Astrocyte of the spinal cord (primary cell): ENCODE measurements at places on chromosomes 7 and 10.
A peak's percentile ranks its signal among the peaks of the same experiment; 100 is the strongest.

GRCh38 chr10:59839576-59839975 lies 66.8 kb downstream of the CCDC6 start:
- DNase-seq, result peak; percentile 54

- DNase-seq, result no peak
These were observed 295.2 kb downstream of the PTEN start for GRCh38 chr10:88158526-88159122.

GRCh38 chr10:75170215-75170614 lies 40.4 kb upstream of the VDAC2 start:
- no peak for DNase-seq

DNA sequence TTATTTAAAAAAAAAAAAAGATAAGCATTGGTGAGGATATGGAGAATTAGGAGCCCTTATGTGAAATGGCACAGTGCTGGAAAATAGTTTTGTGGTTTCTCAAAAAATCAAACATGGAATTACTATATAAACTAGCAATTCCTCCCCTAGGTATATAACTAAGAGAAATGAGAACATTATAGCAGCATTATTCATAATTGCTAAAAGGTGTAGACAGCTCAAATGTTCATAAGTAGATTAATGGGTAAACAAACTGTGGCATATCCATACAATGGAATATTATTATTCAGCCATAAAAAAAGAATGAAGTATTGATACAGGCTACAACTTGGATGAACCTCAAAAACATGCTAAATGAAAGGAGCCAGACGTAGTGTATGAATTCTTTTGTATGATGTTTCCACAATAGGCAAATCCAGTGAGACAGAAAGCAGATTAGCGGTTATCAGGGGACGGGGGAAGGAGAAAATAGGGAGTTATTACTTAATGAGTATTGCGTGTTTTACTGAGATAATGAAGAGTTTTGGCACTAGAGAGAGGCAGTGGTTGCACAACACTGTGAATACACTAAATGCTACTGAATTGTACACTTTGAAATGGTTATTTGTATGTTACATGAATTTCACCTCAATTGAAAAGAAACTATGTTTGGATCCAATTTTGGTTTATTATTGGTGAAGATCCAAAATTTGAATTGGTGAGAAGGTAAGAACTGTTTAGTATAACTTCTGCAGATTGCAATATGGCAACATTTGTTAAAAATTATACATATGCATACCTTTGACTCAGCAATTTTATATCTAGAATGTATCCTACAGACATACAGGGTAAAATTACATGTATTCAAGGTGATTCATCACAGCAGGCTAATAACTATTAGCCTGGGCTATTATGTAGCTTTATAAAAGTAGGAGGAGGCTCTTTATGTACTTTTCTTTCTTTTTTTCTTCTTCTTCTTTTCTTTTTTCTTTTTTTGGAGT lies 69.7 kb downstream of the VCL start:
- no peak for DNase-seq

DNA sequence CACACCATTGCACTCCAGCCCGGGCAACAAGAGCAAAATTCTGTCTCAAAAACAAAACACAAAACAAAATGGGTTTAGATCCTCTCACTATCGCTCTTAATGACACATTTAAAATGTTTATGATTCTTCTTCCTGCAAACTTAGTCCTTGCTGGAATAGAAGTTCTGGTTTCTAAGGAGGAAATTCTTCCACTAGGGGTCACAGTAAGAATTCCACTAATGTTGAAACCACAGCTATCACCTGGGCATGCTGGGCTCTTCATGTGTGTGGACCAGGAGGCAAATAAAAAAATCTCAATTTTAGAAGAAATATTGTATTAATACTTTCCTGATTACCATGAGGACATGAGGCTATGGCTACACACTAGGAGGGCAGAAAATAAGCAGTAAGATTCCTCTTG lies 915.8 kb downstream of the TYW1 start:
- DNase-seq, result no peak

DNA sequence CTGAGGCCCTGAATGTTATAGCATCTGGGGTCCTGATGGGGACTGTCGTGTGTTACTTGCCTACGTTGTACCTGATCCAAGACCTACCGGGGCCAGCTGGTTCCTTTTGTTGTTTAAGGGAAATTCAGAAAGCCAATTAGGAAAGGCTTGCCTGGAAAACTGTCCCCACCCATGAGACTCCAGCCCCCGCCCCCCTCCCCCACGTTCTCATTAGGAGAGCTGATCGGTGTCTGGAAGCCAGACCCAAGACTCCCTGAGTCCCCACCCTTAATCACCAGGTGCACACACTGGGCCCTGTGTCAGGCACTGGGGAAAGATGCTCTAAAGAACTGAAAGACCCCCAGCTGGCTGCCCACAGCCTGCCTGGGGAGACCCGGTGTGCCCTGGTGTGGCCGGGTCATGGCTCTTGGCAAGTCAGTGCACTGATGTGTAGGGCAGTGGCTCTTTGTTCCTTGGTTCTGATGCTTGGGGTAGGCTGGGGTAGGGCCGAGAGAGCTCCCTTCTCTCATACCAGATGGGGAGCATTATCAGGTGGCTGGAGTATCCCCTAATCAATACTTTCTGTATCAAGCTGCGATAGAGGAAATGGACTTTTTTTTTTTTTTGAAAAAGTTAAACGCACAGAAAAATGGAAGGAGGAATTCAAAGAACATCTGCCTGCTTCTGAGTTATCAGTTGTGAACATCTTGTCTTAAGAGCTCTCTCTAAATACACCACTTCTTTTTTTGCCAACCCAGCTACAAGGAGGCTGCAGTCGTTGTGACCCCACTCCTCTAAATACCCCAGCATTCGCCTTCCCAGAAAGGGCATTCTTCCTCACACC lies 16.9 kb downstream of the TSPAN15 start:
- DNase-seq, result no peak

GRCh38 chr7:154699417-154699816 lies 303.5 kb downstream of the PAXIP1 start:
- DNase-seq, result no peak

DNA sequence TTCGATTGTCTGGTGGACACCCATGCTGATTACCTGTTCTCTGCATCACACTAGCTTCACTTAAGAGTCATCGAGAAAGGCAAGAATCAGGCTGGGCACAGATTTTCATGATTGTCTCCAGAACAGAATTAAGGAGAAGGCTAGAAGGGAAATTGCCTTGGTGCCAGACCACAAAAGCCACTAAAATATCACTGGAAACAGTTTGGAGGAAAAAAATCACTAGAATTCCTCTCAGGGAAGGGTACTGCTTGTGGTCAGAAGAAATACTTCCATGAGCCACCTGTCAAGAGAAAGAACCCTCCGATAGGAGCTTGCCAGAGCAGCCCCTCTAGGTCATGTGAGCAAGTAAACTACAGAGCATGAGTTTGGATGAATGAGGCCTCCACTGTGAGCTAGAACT lies 269.3 kb upstream of the TEX47 start:
- peak; percentile 47 for DNase-seq

DNA sequence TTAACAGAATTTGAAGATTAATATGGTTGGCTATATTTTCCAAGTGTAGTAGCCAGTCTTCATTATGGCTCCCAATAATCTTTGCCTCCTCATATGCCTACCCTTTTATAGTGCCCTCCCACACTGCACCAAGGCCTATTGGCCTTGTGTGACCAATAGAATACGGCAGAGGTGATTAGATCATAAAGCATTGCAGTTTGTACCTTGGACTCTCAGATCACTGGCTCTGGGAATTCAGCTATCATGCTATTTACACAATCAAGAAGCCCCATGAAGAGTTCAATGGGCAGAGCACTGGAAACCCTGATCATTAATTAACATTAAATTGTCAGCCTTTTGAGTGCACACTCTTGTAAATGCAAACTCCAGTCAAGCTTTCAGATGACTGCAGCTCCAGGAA lies 154.5 kb upstream of the MAGI2 start:
- DNase-seq, result no peak

- DNase-seq, result no peak
These were observed 1081.6 kb downstream of the TYW1 start for GRCh38 chr7:68078157-68078710.

- DNase-seq, result peak; percentile 20
These were observed 268.0 kb upstream of the KAT6B start for GRCh38 chr10:74558403-74558802.

DNA sequence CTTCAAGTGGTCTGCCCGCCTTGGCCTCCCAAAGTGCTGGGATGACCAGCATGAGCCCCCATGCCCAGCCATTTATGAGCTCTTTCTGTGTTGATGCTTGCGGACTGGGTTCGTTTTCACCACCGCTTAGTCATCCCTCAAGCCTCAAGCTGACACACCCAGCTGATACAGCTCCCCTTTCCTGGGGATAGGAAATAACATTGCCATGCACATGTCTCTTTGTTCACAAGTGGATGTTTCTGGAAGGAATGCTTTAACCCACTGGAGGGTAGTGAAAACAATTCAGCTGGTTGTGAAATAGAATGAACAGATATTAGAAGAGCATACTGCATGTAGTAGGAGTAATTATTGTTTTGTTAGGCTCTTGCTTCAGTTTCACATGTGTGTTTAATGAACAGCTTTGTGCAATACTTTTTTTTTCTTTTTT lies 8.5 kb upstream of the METTL27 start:
- peak; percentile 98 for DNase-seq

- DNase-seq, result no peak
These were observed 4.8 kb downstream of the ADCK2 start for GRCh38 chr7:140677496-140677895.

- DNase-seq, result no peak
These were observed 160.3 kb upstream of the NRP1 start for GRCh38 chr10:33494694-33495265.

- no peak for DNase-seq
These were observed 27.1 kb upstream of the CD36 start for GRCh38 chr7:80611353-80611752.

GRCh38 chr10:122098924-122099323 lies 110.0 kb downstream of the TACC2 start:
- no peak for DNase-seq

DNA sequence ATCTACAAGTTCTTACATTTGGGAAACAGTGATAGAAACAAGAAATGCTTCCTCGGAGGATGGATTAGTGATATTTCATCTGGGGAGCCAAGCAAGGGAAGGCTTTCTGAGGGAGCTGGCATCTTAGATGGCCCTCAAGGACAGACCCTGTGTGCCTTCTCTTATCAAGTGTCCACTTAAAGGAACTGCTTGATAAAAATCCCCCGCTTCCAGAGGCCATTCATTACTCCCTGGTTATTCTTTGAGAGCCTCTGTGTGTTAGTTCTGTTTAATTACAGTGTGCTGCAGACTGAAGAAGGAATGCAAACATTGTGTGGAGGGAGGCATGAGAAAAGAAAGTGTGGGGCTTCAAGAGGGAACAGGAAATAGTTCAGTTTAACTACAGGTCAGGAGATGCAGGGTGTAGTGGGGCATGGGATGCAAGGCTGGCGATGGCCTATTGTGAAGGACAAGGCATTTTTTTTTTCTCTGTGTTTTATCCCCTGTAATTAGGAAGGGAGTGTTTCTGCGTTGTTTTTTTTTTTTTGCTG lies 145.4 kb downstream of the SNX10 start:
- no peak for DNase-seq

GRCh38 chr10:72039377-72039776 lies 49.0 kb downstream of the SPOCK2 start:
- DNase-seq, result no peak

- DNase-seq, result no peak
These were observed 12.2 kb upstream of the GDF10 start for GRCh38 chr10:47287805-47288204.

DNA sequence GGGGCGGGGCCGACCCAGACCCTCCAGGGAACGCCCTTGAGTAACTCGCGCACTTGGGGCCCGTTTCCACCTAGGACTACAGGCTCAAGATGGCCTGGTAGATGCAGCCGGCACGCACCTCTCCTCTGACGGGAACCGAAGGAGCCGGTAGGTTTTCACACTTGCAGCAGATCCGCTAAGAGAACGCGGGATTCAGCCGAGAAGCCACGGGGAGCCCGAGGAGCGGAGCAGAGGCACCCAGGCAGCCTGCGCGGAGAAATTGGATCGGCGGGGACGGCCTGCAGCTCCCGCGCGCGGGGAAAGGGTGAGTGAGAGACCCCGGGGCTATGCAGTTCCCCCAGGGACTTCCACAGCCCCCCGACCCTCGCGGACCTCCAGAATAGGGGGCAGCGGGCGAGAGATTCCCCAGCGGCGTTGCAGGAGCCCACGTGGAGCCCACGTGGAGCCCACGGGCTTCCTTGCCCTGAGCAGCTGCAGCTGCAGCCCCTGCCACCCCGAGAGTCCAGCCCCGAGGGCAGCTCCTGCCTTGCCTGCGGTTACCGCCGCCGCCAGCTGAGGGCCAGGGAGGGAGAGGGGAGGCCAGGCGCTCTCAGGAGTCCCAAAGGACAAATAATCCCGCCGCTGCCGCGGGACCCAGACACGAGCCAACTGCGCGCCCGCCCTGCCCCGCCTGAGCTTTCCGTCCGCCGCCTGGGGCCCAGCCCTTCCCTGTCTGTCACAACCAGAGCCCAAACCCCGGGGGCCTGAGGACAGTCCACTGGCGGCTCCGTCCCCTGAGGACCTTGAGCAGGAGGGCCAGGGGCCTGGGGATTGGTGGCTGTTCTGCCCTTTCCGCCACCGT lies 13.1 kb downstream of the IFT22 start:
- peak; percentile 33 for DNase-seq

DNA sequence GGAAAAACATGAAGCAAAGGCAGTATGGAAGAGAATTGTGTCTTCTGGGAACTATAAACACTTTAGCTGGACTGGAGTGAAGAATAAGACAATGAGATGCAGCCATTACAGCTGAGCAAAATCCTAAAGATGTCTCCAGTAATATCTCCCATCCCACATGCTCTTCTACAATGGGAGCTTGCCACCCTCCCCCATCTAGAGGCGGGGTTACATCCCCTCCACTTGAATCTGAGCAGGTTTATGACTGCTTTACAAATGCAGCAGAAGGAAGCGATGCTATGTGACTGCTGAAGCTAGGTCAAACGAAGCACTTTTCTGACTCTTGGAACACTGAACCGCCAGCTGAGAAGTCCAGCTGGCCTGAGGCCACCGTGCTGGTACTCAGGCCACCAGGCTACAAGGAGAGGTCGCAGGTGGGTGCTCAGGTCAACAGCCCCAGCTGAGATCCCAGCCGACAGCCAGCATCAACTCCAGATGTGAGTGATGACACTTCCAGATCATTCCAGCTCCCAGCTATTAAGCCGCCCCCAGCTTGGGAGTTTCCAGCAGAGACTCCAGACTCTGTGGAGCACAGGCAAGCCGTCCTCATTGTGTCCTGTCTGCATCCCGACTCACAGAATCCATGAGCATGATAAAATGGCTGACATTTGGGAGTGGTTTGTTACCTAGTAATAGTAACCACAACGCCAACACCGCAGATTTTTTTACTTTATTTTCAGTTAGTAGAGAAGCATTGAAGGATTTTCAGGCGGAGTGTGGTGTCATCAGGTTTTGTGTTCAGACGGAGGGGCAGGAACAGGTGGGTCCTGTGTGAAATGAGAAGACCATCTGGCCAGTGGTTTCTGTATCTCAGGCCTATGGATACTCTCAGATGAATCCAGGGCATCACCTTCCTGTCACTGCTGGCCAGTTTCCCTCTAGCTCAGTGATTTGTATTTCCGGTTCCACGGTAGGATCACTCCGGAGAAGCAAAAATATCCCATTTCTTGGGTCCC lies 89.3 kb downstream of the NPY start:
- DNase-seq, result no peak
